ENCODE measurements at places on chromosomes 4 and X.

GRCh38 chr4:71906096-71906495 lies 122.2 kb upstream of the GC start:
- no peak for DNase-seq

DNA sequence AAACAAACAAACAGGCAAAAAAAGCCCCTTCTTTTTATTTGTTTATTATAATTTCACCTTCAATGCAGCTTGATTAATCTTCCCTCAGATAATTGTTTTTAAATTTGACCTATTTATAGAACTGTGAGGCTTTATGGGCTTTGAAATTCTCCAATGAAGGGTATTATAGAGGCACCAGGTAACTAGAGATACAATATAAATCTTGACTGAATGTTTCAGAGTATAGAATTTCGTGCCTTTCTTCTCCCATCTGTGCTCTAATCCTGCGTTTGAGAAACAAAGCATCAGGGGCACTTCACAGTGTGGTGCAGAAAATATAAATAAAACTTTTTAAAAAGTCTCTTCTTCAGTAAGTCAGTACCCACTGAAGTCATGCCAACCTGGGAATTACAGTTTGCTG lies 120.9 kb downstream of the ANKRD50 start:
- DNase-seq = no peak

- no peak for DNase-seq
Observed at GRCh38 chr4:8920969-8921368, 49.3 kb upstream of the HMX1 start.

- DNase-seq = no peak
Observed at GRCh38 chrX:20988118-20988517, 386.1 kb upstream of the CNKSR2 start.

DNA sequence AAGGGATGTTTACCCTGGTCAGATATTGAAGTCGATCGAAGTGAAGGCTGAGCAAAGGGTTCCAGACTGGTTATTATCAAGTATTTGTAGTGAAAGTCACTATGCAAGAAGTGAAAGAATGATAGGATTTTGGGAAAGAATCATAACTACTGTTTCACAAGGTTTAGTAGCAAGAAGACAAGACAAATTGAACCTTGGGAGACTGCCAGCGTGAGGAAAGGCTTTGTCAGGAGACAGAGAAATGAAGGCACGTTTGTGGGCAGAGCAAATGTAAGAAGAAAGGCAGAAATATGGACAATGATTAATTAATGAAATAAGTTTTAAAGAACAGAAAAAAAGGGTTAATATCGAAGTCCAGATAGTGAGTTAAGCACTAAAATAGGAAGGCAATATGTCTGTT lies 456.8 kb downstream of the TRIML1 start:
- no peak for DNase-seq

DNA sequence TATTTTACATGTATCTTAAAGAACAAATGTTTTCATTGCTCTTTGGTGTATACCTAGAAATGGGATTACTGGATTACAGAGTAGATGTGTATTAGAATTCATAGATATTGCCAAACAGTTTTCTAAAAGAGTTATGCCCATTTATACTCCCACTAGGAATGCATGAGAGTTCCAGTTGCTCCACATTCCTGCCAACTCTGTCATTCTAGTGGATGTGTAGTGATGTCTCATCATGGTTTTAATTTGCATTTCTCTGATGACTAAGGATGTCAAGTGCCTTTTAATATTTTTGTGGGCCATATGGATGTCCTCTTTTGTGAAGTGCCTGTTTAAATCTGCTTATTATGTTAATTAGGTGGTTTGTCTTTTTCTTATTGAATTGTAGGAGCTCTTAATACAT lies 65.6 kb upstream of the BMP2K start:
- DNase-seq = no peak

DNA sequence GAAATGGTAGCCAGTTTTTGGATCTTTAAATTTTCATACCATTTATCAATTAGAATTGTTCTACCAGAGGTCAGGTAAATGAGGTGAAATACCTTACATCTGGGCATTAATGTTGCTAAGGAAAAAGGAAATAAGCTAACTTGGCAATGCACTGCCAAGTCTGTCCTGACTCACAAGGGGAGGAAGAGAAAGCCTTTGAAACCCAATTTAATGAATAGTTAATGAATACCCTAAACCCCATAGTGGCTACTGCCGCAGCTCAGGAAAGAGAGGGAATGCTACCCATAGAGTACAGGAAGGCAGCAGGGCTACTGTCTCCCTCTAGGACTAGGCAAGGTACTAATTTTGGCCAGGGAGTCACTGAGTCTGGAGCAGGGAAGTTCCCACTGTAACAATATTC lies 16.8 kb upstream of the DHX15 start:
- no peak for DNase-seq

GRCh38 chr4:44772340-44772739 lies 46.0 kb upstream of the GNPDA2 start:
- no peak for DNase-seq

DNA sequence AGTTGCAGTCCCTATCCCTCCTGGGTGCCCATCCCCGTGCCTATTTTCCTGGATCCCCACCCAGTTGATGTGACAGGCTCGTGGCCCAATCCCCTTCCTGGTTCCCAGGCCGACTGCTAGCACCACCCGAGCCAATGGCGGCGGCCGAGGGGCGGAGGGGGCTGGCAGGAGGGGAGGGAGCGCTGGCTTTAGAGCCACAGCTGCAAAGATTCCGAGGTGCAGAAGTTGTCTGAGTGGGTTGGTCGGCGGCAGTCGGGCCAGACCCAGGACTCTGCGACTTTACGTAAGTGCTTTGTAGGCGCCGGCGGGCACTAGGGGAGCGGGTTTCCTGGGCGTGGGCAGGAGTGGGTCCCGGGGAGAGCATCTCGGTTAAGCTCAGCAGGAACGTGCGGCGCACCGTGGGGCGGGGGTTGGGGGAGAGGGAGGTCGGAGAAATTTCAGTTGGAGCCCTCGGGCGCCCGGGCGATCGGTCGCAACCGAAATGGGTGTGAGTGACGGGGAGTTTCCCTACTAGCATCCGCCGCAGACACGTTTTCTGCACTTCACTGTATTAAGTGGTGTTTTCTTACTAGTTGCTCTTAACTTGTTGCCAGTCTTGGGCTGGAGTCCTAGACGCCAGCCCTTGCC lies at the start of gene PLS3:
Gene PLS3, plus strand, starts transcription at position 197 of the 627 bp plus-strand sequence. CDS start 49,077 bp downstream, outside the sequence.
- DNase-seq = peak; percentile 68

GRCh38 chr4:52606726-52607125 lies 52.4 kb downstream of the USP46 start:
- DNase-seq = no peak

DNA sequence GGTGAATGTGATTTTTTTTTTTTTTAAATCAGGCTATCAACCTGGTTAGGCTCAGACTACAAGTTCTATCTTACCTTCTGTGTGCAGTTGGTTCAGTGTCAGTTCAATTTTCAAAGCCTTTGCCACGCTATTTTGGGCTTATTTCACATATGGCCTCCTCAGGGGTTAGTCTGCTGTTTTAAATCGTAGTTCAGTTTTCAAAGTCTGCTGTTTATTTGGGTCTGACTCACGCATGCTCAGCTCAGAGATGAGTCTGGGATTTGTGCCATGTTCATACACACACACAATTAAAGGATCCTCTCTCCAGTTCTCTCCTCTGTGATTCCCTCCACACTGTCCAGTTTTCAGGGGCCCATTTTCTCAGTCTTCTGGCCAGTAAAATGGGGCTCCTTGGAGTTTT lies 32.3 kb upstream of the ZFX start:
- peak; percentile 71 for DNase-seq

- DNase-seq = no peak
Observed at GRCh38 chr4:128635141-128635954, 174.2 kb upstream of the JADE1 start.

GRCh38 chr4:123319639-123320038 lies 77.0 kb upstream of the SPRY1 start:
- DNase-seq = no peak

DNA sequence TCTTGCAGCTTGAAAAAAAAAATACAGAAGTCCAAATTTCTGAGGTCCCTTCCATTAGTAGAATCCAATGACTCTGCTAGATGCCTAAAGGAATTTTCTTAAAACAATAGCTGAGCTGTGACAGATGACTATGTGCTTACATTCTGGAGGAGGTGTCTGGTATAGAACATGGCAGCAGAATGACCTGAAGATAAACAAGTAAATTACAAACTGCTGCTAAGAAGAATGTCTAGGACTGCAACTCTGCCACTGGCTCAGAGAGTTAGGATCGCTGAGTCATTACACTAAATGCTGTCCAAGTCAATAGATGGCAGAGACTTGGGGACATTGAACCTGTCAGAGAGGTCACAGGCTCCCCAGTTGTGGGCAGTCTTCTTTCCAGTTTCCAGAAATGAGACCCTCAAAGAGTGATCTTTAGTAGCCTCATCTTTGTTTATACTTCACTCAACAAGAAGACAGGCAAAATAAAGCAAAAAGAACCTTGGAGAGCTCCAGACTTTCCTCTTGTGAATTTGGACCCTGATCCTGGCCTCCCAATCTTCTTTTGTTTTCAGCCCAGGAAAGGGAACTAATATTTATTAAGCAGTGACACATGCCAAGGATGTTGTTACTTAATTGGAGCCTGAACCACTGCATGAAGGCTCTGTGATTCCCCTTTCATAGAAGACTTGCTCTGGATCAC lies 56.4 kb upstream of the SCML1 start:
- no peak for DNase-seq

- peak; percentile 38 for DNase-seq
Observed at GRCh38 chr4:128286474-128287058, 1.0 kb downstream of the PGRMC2 start.

DNA sequence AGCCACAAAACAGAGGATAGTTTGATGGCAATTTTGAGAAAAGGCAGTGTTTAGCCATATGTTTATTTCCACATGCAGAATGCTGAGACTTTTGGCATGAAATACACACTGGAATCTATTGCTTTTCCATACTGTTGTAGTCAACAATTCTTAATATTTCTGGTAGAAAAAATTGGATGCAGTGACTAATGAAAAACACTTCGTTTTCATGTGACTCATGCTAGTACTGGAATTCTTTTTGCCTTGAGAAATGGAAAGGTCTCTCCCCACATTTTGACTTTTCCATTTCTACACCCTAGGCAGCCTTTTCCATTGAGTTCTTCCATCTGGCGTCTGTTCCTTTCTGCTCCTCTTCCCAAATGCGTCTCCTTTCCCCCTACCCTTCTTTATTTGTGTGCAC lies 425.2 kb upstream of the FTHL17 start:
- no peak for DNase-seq

- no peak for DNase-seq
Observed at GRCh38 chr4:52005604-52006273, 14.4 kb downstream of the LRRC66 start.

- no peak for DNase-seq
Observed at GRCh38 chr4:113303315-113303714, 253.9 kb downstream of the ANK2 start.

- DNase-seq = no peak
Observed at GRCh38 chr4:40401096-40401495, 66.0 kb downstream of the CHRNA9 start.

GRCh38 chr4:127307996-127308395 lies 324.8 kb upstream of the INTU start:
- no peak for DNase-seq

DNA sequence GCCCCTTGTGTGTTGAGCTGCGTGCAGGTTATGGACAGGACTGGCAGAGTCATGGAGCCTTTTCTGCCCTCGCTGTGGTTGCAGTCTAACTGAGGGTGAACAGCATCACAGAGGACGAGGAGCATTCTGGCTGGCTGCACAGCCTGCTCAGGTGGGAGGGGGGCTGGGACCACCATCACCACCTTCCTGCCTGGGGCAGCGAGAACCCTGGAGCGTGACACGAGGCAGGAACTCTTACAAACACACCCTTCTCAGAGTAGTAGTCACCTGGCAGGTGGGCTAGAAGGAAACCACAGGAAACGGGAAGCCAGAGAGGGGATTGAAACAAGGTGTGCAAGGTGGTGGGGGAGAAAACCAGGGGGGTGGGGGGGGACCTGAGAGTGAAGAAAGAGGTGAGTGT lies 25.6 kb downstream of the TKTL1 start:
- DNase-seq = no peak

DNA sequence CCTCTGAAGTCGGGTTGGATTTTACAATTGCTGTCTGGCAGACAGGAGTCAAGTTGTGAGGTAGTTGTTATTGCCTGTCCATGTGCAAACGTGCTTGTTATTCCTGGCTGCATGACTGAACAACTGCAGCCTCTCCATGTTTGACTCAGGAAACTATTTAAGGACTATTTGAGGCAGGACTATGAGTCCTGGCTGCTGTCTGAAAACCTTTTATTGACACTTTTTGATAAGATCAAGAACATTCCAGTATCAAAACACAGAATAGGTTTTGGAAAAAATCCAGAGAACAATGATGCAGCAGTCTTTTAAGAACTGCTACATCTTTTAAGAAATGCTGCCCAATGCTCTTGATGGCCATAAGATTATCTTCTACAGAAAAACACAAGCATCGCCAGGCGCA lies 10.0 kb upstream of the SPRY1 start:
- peak; percentile 36 for DNase-seq

DNA sequence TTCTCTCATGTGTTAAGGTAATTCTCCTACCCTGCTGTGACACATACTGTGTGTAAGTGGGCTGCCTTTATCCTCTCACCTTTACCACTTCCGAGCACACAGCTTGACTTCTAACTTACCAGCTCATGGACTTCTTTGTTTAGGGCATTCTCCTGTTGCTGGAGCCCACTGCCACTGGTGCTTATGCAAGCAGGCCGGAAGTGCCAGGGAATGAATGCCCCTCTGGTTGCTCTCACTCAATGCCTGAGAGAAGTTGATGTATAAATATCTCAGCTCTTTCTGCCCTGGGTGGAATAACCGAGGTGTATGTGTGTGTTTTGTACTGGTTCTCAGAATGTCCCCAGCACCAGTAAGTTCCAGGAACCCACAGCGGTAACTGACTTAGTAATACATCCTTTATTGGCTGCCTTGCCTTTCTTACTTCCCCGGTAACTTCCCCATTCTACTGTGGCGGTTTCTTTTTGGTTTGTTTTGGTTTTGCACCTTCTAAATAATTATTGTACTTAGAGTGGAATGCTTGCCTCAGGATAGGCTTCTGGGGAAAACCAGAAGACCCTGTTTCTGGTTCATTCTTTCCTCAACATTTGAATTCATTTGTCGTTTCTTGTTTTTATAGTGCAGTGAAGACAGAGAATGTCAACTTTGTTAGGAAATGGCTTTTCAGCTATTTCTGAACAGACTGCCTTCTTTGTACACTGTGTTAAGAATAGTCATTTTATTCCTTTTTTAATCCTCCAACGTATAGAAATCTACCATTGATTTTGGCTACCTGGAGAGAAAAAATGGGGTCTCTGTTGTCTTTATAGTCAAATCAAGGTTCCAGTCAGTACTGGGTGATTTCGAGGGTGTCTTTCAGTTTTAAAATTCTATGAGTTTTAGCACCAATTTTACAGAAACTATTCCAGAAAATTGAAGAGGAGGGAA lies 45.4 kb downstream of the CXorf58 start:
- DNase-seq = no peak

- peak; percentile 10 for DNase-seq
Observed at GRCh38 chr4:164748375-164748774, 5.6 kb upstream of the SMIM31 start.

DNA sequence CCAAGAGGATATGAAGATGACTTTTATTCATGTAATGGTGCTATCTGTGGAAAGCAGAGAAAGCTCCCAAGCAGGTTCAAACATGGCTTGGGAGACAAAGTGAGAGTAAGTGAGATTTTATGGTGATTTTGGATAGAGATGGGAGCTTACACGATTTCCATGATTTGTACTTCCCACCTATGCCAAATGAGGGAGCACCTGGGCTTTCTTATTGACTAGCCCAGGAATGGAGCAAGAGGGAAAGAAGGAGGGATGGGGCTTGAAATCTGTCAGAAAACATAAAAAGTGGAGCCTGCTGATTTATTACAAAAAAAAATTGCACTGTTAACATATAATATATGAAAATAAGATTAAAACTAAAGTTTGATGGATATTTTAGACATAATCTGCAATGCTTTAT lies 703.5 kb upstream of the PABPC4L start:
- DNase-seq = no peak
